ENCODE measurements at places on chromosomes 6 and 20.

DNA sequence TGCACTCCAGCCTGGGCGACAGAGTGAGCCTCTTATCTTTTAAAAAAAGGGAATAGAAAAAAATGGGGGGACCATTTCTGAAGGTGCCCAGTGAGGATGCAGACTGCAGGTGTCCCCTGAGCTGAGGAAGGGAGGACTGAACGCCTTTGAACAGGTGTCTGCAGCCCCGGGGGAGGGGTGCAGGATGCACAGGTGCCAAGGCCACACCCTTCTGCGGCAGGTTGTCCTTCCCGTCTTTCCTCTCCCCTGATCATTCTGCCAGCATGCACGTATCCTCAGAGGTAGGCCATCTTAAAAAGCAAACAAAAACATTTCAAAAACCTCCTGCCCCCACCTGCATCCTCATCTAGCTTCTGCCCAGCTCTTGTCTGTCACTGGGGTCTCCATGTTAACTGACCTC lies 101.3 kb downstream of the MTHFD1L start:
- no peak for DNase-seq

- no peak for DNase-seq
Observed at GRCh38 chr6:34955442-34955841, 66.4 kb downstream of the ANKS1A start.

GRCh38 chr6:153092082-153093013 lies 38.7 kb downstream of the RGS17 start:
- no peak for DNase-seq

- no peak for DNase-seq
Observed at GRCh38 chr6:160973311-160974250, 18.0 kb upstream of the MAP3K4 start.
